ENCODE measurements at places on chromosomes 2 and 18.

- no peak for DNase-seq
Measured at GRCh38 chr2:52000151-52000855, 968.4 kb upstream of the NRXN1 start.

DNA sequence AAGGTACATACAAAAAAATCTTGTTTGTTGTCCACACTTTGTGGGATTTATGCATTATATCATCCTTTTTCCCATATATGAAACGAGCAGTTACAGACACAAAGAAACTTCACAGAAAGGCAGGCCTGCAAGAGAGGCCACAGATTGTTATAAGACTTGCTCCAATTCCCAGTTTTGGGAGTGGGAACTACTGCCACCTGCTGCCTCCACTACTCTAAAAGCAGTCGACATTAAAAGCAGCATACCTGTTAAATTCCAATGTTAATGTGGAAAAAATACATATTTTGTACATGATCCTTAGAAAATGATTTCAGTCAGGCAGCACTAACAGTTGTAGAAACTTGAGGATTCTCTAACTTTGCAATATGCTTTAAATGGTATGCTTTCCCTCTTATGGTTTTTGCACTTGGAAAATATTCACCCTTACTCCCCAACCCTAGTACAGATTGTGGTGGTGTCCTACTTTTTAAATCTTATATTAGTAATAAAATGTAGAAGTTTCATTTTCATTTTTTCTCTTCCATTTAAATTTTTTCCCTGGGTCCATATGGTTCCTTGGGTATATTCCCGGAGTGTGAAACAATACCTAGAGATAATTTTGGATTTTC, 37.9 kb downstream of the SLC38A11 start:
- no peak for DNase-seq

DNA sequence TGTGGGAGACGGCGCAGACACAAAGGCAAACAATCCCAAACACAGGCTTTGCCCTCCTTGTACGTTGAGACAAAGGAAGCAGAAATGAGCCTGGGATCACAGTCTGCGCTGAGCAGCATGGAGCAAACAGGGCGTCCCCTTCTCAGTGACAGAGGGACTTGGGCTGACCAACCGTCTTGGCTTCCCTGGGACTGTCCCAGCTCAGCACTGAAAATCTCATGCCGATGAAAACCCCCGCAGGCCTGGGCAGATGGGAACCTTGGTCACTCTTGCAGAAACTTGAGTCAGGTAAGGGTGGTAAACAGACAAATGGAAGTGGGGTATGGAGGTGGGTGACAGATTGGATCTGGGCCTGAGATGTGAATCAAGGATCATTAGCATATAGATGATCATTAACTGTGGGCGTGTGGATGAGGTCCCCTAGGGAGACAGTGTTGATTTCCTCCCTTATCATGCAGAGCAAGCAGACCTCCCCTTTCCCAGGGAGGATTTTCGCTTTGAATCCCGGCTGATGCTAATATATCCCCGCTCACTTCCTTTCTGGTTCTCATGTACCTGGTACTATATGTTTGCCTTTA, 19.1 kb upstream of the SH3BP4 start:
- no peak for DNase-seq

GRCh38 chr2:161423421-161424393, 7.6 kb downstream of the TBR1 start:
- DNase-seq: no peak

- DNase-seq: no peak
Measured at GRCh38 chr2:205079173-205079572, 533.9 kb downstream of the PARD3B start.

DNA sequence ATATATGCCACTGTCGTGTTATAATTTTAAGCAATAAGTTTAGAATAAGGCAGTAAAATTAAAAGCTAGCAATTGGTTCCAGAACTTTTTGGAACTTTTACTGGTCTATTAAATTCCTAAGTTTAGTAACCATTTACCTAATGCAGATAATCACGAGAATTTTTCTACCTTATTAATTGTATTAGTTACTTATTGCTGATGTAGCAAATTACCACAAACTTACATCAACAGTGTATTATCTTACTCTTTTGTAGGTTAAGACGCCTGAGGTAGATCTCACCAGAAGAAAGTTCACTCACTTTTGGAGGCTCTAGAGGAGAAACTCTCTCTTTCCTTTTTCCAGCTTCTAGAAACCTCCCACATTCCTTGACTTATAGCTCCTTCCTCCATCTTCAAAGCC, 14.0 kb upstream of the UBE2E3 start:
- no peak for DNase-seq

DNA sequence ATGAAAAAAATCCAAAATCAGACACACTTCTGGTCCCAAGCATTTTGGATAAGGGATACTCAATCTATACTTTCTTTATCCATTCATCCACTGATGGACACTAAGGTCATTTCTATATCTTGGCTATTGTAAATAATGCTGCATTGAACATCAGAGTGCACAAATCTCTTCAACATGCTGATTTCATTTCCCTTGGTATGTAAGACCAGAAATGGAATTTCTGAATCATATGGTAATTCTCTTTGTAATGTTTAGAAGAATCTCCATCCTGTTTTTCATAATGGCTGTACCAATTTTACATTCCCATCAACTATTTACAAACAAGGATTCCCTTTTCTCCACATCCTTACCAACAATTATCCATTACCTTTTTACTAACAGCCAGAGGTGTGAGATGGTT, 33.7 kb upstream of the MCM6 start:
- DNase-seq: no peak

DNA sequence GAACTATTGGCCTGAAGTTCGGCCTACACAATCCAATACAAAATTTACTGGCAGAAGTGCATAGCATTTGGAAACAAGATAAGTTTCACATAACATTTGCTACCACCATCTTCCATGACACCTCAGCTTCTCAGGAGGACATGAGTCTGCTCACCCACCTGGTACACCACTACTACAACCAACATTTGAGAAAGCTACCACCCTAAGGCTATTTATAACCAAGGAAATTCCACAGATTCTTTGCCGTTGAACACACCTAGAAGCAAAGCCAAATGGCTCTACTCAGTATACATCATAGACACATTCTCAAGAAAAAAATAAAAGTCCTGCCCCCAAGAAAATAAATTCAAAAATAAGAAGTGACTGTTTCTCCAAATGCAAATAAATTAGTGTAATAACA, 145.3 kb downstream of the SPAG16 start:
- no peak for DNase-seq
